Activated T-cell treated with anti-CD3 and anti-CD28 coated beads for 1 hour (primary cell): ENCODE measurements at places on chromosomes 6 and 20.

DNA sequence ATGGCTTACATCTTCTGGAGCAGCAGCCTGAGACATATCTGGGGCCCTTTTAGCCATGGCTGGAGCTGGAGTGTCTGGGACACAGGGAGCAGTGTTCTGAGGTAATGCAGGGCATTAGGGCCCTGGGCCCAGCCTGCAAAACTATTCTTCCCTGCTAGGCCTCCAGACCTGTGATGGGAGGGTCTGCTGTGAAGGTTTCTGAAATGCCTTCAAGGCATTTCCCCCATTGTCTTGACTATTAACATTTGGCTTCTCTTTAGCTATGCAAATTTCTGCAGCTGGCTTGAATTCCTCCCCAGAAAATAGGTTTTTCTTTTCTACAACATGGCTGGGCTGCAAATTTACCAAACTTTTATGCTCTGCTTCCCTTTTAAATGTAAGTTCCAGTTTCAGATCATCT lies 61.5 kb downstream of the EDN1 start:
- DNase-seq: no peak

- DNase-seq: no peak
These were observed 792.8 kb upstream of the EYS start for GRCh38 chr6:66499851-66500250.

- DNase-seq: no peak
These were observed 320.9 kb upstream of the CITED2 start for GRCh38 chr6:139695361-139695760.

DNA sequence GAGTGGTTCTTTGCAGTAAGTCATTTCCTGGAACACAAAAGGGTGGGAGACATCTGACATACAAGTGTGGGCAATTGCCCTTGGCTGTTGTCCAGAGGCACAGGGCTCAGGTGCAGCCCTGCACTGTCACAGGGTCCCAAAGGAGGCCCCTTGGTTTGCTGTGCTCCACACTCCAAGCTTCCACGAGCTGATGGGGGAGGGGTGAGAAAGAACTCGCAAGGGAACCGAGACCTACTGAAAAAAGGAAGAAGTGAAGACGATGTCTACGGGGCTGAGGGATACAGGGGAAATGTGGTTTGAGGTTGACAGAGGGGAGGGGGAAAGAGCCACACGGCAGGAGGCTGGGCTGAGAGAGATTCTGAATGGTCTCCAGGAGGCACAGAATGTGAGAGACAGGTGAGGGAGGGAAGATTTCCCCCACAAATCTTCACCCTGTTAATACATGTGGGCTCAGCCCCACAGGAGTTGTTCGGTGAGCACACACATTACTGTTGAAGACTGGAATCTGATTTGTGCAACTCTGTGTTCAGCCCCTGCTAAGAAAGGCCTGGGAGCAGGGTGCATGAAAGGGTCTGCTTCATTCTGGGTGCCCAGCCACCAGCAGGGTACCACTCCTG lies 123.4 kb downstream of the LY86 start:
- DNase-seq: no peak

- DNase-seq: no peak
These were observed 193.5 kb upstream of the LRFN2 start for GRCh38 chr6:40780637-40781036.

DNA sequence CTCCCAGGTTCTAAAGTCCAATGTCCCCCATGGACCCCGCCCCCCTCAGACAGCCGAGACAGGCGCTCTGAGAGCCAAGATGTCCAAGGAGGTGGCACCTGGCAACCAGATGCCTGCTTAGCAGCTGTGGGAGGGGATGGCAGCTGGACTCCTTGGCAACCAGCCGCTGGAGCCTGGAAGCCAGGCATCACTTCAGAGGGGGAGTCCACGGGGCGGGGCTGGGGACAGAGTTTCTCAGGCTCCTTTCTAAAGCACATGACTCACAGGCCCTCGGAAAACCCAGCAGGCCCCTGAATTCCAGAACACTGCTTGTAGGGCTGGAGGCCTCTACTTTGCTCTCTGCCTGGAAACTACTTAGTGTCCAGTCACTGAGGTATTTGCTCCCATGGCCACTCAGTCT lies 51.5 kb downstream of the PREX1 start:
- DNase-seq: no peak

GRCh38 chr20:60459212-60459611 lies 501.0 kb downstream of the CDH26 start:
- DNase-seq: no peak

DNA sequence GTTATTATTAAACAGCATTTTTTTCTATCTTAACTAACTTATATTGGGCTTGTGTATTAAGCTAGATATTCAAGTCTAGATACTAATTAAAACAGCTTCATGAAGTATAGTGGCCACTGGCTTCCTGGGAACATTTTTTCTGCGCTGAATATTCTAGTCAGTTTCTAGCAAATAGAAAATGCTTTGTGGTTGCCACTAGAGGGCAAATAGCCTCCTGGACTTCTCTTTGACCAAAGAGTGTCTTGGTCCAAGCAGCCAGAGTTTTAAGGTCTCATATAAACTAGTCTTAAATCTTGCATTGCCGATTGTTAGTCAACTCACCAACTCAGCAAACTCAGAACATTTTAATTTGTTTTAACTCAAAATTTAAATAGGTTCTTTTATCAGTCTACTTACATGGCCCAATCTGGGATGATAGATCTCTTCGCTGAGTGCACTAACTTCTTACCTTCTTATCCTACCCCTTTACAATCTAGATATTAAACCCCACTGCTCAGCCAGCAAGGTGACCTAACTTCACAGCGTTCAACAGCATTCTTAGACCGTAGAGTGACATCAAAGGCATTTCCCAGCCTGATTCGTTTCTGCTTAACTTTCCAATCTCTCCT lies 24.6 kb upstream of the ID4 start:
- no peak for DNase-seq

- DNase-seq: no peak
These were observed 31.9 kb downstream of the TTI1 start for GRCh38 chr20:38001173-38001875.

DNA sequence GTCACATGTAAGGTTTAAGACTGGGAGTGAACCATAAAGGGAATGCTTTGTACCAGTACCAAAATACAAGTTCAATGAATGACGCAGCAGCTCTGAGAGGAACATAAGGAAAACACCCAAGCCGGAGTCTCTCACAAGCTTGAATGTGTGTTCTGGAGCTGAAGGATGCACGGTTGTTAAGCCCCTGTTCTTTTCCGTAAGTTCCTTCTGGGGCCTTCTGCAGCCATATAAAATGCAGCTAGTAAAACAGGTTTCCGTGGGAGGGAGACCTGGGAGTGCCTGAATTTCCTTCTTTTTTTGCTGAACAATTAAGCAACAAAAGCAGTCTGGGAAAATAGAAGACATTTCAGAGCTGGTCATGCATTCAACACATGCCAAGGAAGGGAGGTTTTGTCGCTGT lies 73.2 kb upstream of the JAG1 start:
- no peak for DNase-seq

- DNase-seq: no peak
These were observed 787 bp upstream of the CARMIL1 start for GRCh38 chr6:25278261-25278913.

DNA sequence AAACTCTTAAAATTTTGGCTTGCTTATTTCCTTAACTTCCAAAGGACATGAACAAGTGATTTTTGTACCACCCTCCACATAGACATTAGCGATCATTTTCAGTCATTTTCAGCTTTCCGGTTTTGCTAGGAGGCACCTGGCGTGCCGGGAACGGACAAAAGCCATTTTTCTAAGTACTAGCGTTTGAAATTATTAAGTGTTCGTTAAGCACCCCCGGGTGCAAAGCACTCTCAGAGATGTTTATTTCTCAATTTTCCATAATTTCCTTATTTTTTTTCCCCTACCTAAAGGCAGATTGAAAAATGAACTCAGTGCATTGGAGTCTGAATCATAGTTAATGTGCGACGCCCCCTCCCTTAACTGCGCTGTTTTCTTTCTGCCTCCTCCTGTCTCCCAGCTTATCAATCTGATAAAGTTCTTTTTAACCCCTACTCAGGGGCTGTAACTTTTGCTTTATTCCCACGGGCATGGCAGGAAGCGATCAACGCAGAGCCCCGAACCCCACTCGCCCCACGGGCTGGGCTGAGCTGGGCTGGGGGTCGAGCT lies 58.2 kb downstream of the ZNF831 start:
- no peak for DNase-seq

DNA sequence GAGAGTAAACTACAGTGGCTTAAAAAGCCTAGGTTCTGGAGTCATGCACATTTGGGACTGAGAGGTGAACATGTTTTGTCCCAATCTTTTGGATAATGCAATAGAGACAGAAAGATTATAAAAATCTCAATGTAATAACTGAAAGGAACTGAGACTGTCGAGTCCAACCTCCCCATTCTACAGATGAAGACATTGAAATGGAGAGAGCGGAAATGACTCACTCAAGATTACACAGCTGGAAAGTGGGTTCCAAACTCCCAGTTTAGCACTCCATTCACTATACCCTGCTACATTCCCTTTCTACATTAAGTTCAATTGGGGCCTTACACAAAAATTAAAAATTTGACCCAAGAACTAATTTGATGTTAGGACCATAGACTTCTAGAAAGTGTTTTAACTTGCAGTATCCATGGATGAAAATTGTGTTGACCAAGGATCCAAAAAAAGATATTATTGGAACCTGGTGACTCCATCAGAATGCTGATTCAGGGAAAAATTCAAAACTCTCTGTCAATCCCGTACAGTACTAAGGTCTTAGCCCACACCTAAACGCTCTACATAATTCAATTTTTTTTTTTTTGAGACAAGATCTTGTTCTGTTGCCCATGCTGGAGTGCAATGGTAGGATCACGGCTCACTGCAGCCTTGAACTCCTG lies 1.5 kb upstream of the ILRUN start:
- DNase-seq: no peak

GRCh38 chr6:84425971-84426705 lies 198.7 kb upstream of the CEP162 start:
- DNase-seq: no peak

DNA sequence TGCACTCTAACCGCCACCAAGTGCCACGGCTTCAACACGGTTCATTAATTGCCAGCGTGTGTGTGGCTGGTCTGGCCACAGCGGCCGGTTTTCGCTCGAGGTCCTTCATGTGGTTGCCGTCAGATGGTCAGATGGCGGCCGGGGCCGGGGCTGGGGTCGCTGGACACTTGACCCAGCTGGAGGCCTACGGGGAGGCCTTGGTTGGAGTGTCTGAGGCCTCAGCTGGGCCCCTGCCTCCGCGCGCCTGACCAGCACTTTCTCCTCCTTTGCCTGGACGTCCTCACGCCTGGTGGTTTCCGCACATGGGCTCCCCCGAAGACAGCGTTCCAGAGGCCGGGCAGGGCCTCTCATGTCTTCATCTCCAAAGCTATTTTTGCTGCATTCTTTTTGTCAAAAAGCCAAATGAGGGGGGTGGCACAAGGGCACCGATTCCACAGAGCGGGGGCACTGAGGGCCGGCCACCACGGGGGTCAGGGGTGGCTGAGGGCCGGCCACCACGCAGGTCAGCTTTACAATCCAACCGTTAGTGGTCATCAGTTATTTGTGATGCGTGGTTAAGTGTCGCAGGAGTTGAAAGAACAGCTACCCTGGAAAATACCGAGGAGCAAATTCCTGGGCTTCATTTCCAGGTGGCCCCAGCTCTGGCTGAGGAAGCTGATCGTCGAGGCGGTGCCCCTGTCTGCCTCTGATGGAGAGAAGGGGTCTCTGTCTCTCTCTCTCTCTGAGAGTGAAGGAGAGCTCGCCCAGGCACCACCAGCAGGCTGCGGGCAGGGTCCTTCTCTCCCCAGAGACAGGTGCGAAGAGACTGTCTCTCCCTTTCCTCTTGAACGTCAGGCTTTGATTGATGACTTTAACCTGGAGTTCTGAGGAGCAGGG lies 50.5 kb upstream of the FRMD1 start:
- DNase-seq: no peak
